ENCODE measurements at places on chromosomes 13 and 19.

DNA sequence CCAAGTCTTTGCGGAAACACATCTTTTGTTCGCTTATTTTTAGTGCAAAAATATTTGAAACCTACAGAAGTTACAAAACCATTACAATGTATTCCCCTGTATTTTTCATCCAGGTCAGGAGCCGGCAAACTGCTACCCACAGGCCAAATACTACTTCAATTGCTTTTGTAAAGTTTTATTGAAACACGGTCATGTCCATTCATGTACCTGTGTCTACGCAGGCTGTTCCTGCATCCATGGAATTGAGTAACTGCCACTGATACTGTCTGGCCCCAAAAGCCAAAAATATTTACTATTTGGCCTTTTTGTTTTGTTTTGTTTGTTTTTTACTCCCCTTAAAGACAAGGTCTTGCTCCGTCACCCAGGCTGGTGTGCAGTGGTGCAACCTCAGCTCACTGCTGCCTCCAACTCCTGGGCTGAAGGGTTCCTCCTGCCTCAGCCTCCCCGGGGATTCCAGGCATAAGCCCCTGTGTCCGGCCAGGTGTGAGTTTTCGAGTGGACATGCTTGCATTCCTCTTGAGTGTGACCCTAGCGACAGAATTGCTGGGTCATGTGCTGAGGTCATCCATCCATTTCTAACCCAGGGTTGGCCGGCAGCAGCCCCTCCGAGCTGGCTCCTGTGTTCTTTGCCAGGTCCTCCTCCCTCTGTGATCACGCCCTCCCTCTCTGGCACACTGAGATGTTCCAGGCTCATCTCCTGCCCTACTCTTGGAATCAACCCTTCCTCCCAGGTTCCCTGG lies 10.9 kb upstream of the S1PR4 start:
- DNase-seq = no peak

DNA sequence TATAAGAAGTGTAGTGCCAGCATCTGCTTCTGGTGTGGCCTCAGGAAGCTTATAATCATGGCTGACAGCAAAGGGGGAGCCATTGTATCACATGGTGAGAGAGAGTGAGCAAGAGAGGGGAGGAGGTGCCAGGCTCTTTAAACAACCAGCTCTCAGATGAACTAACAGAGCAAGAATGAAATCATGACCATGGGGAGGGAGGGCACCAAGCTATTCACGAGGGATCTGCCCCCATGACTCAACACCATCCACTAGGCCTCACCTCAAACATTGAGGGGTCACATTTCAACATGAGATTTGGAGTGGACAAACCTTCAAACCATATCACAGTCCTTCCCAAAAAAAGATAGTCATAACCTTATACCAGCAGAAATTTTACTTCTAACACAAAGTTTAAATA lies 174.0 kb downstream of the GPC5 start:
- no peak for DNase-seq

GRCh38 chr13:65368832-65369231 lies 1861.3 kb downstream of the PCDH9 start:
- DNase-seq = no peak

GRCh38 chr13:32252812-32253438 lies 62.2 kb downstream of the ZAR1L start:
- DNase-seq = no peak

DNA sequence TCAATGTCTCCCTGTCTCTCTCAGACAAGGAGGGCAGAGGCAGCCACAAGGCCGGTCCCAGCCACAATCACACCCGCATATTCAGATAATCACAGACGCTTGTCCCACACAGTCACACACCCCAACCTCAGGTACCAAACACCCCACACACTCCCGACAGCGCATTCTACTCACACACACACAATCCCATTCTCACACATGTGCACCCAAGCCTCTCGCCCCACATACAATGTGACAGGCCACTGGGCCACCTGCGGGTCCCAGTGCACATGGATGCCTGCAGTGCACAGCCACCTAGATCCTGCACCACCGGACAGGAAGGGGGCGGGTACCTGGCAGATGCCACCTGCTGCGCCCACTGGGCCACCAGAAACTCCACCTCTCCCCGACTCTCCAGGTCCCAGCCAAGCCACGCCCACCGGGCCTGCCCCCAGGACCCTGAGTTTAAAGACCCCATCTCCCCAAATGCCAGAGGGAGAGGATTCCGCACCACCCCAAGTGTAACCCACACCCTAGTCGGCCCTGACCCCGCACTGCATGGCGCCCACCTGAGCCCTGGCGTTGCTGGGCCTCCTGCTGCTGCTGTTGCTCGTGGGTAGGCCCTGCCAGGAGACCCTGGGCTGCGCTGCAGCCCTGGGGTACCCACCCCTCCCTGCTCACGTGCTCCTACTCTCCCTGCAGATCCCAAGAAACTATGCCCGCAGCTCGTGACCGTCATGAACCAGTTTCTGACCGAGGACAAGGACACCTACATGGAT lies 10.6 kb downstream of the SCGB2B2 start:
- DNase-seq = no peak

DNA sequence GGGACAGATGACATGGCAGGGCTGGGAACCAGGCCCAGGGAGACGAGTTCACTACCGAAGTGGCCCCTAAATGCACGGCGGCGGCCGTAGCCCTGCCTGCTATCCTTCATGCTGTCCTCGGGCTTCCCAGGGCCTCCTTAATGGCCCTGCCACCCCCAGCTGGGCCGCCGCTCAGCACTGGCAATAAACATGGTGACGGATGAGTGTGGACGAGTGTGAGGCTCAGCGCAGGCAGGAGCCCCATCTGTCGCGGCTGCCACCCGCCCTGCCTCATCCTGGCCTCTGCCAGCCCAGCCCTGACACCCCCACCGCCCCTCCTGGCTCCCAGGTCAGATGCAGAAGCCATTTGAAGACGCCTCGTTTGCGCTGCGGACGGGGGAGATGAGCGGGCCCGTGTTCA lies 13.6 kb downstream of the PIN1 start:
- no peak for DNase-seq

DNA sequence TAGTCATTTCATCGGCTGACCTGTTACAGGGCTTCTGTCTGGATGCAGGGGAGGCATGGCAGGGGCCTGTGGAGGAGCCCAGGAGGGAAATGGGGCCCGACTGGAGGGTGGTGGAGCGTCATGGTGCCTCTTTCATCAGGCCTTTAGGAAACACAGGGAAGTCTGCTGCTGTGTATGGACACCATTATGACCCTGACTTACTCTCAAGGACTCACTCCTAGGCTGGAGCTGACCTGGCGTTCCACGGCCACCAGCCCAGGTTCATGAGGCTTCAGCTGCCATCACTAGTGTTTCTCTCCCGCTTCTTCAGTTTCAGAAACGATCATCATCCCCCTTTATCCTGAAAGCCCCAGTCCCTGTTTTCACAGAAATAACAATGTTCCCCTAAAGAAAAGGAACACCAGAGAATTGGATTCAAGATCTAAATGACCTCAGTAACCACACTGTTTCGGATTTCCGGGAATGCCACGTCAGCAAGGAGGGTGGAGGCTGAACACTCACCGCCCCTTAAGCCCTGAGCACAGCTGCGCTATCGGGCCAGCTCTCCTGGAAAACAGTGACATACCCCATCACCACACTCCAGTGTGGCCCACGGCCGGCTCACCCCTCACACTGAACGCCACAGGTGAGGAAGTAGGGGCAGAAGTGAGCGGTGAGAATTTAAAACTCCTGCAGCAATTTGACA lies 67.6 kb downstream of the SOX1 start:
- no peak for DNase-seq

DNA sequence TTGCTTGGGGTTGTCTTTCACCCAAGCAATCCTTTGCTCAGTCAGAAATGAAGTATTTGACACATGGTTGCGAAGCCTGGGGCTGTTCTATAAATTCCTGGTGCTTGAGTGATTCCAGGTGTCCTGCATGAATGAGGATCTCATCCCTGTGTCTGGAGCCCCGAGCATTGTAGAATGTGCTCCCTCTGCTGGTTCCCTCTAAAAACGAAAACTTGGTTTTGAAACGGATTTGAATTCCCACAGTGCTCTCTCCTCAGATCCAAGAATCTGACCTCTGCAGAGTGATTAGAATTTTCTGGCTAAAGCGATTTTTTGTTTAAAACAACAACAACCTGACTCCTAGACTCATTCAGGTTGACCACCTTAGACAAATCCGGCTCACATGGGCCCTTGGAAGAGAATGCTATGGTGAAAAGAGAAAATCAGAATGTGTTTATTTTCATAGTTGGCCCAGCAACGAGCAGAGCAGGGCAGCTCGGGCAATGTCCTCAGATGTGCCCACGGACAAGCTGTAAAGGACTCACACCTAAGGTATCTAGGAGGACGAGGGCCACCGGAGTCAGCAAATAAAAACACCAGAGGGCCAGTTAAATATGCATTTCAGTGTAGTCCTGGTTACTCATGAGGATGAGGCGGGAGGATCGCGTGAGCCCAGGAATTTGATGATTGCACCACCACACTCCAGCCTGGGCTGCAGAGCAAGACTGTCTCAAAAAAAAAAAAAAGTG lies 8.7 kb upstream of the ATP12A start:
- DNase-seq = peak; percentile 76

DNA sequence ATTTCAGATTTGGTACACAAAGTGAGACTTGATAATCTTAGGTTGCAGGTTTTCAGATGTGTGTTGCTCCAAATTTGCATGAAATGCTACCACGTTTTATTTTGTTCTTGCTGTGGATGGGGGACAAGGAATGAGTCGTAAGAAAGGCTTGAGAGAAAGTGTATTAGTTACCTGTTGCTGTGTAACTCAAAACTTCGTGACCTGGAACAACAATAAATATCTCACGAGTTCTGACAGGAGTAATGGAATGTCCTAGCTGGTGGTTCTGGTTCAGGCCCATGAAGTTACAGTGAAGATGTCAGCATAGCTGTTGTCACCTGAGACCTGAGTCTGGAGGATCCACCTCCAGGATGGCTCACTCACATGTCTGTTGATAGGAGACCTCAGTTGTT lies 1.2 kb downstream of the ZNF8 start:
- peak; percentile 8 for DNase-seq

DNA sequence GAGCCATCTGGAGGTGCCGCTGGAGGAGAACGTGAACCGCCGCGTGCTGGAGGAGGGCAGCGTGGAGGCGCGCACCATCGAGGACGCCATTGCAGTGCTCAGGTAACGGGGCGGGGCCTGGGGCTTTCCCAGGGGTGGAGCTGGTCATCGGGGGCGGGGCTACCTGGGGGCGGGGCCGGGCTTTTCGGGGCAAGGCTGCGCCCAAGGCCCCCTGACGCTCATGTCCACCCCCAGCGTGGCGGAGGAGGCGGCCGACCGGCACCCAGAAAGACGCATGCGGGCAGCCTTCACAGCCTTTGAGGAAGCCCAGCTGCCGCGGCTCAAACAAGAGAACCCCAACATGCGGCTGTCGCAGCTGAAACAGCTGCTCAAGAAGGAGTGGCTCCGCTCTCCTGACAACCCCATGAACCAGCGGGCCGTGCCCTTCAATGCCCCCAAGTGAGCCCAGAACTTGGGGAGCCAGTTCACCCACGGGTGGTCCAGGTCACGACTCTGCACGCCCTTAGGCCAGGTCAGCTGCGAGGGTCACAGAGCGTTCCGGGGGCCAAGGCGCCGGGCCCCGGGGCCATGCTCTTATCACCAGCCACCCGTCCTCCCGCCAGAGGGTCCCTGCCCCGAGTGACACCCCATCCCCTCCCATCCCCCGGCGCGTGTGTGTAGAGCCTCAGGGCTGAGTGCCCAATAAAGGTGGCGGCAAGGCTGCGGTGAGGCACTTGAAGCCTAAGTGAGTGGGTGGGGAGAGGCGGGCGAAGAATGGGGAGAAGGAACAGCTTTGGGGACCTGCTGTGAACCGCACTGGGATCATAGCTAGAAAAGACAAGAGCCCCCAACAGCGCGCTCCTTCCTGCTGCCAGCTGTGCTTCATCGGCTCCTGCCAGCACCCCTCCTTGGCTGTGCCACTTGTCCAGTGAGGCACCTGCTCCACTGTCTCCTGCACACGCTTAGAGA lies 10.7 kb downstream of the CCDC124 start:
- no peak for DNase-seq

DNA sequence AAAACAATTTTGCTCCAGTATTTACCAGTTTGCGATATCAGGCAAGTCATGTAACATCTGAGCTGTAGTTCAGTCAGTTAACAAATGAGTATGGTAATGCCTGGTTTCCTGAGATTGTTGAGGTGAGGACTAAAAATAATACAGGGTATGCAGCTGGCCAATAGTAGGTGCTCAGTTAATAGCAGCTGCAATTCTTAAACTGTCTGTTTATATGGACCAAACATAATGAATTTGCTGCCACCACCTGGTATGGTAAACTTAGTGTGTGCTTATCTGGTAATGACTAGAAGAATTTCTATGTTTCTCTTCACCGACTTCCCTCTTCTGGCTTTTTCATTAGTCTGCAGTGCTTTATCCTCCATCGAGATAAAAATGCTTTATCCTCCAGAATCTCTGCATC lies 9.1 kb downstream of the ZMYM2 start:
- no peak for DNase-seq

DNA sequence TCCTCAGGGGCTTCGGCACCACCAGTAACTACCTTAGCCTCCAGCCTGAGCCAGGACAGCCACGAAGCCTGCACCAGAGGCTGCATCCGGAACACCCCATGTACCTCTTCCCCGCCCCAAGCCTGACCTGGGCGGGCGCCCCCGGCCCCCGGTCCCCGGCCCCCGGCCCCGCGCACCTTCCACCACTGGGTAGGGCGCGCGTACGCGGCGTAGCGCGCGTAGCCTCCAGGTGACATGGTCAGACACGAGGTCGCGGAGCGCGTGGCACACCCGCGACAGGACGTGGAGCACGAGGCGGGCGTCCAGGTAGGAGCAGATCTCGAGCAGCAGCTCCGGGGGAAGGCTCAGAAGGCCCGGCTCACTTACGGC lies 450 bp downstream of the FBXW9 start:
- no peak for DNase-seq

DNA sequence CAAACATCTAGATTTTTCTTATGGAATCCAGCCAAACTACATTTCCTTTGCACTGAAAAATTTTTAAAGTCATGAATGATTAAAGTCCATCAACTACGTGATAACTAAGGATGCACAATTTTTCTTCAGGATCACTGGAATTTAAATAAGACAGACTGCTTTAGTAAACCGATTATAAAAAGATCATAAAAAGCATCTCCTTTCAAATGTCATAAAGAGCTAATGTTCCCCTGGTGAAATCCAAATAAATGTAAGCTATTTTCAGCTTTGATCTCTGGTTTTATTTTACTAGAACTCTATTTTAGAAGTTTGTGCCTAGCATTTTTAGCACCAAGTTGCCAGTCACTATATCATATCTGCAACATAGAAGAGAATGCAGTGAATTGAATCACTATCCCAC lies 460.8 kb downstream of the RFC3 start:
- DNase-seq = no peak

- no peak for DNase-seq
These were observed 12.2 kb downstream of the RHPN2 start for GRCh38 chr19:33052352-33052972.

- DNase-seq = no peak
These were observed 175.3 kb downstream of the VWA8 start for GRCh38 chr13:41785402-41786172.

GRCh38 chr13:69769608-69770007 lies 338.0 kb upstream of the ATXN8OS start:
- no peak for DNase-seq
